Activated CD4-positive, alpha-beta memory T cell treated with anti-CD3 and anti-CD28 coated beads for 36 hours (primary cell): ENCODE measurements at places on chromosomes 3 and 15. TPM values are rescaled to one million over a fixed set of nuclear protein-coding genes. Genes with fewer than 3 reads are reported as not detected.

GRCh38 chr3:43892061-43892460 is 201.3 kb downstream of the ABHD5 start:
- DNase-seq: no peak

DNA sequence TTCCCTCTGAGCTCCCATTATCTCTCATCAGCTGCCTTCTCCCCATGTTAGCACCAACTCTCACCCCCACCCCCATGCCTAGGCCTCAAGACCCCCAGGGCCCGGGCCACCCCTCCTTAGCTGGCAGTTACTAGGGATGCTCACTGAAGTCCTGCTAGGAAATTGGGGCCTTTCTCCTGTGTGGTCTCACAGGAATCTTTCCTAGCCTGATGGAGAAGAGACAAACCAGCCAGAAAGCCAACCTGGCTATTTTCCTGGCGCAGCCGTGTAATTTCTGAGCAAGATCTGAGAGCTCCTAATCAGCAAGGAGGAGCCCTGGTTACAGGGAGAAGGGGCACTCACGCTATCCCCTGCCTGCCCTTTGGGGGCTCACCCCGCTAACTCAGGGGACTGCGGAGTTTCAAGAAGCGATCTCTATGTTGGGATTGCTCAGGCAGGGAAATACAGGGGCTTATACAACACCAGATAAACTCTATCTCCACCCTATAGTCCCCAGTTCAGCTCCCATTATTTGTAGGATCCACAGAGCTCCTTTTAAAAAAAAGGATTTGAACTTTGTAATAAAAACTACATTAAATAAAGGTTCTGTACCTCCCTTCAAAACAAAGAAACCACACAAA is 25.2 kb downstream of the NR2F2 start:
- no peak for DNase-seq

CCNB2 gene
- total RNA-seq: 74.7 TPM

DNA sequence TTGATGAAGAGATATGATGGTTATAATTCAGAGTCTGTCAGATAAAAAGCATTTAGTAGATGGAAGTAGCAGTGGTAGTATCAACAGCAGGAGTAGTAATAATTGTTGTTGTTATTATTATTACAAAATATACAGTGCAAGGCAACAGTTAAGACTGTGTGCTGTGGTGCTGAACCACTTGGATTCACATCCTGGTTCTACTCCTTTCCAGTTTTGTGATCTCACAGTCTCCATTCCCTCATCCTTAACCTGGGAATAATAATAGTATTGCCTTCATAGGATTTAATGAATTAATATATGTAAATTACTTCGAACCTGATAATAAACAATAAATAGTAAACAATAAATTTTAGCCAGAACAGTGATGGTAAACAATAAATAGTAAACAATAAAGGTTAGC is 37.1 kb upstream of the TSC22D2 start:
- no peak for DNase-seq

- DNase-seq: no peak
Measured at GRCh38 chr3:154864947-154865346, 215.2 kb upstream of the MME start.

- DNase-seq: peak; percentile 75
Measured at GRCh38 chr3:52216585-52217408, 8.6 kb downstream of the TLR9 start.

DNA sequence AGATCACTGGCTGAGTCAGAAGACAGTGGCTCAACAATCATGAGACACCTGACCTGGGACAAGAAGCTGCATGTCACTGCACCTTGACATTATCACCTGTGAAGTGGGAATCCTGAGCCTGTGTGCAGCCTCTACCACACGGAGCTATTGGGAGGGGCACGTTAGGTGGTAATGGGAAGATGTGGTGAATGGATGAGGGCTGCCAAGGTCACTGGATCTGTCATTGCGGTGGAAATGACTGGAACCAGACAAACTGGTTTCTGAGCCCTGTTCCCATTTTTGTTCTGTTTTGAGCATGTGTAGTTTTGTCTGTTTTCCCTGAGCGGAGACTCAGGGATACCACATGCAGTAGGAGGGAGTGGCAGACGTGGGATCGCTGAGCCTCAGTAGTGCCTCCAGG is 235.5 kb downstream of the OPA1 start:
- DNase-seq: no peak

- no peak for DNase-seq
Measured at GRCh38 chr3:152785051-152785450, 49.9 kb upstream of the P2RY1 start.

CHRD gene
- 0.21 TPM for total RNA-seq

CCK gene
- not detected for total RNA-seq

GASK1A gene
- total RNA-seq: not detected

GRCh38 chr3:14946236-14946635 is 1.1 kb upstream of the NR2C2 start:
- no peak for DNase-seq

DNA sequence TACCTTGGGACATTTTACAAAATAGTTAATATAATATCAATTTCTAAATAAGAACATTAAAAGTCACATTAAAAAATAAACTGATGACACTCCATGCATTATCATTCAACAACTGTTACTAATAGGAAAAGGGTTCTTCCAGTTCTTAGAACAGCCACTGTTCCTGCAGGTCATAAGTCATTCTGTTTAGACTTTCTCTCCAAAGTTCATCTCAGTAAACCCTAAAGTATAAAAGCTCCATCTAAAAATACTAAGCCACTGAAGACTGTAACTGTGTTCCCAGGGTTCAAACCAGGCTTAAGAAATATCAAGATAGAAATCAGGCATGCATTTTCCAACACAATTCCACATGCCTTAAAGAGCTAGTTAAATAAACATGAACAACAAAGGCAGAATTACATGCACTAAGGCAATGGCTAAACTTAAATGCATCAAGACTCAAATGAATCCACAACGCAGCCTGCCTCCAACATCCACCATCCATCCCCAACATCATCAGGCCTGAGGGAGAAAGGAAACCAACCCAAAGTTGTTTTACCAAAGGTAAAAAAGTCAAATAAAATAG is 46.2 kb downstream of the DMXL2 start:
- DNase-seq: no peak

GRCh38 chr3:186931532-186932280 is 1.4 kb downstream of the ST6GAL1 start:
- DNase-seq: peak; percentile 83

A4GNT gene
- not detected for total RNA-seq

- DNase-seq: no peak
Measured at GRCh38 chr3:186665625-186666188, at the start of gene HRG. Gene HRG (plus strand): TSS chr3:186666014. CDS start chr3:186666032, 18 bp downstream.

CCDC51 gene
- 24.3 TPM for total RNA-seq

RPL39L gene
- total RNA-seq: 25.2 TPM
